ENCODE measurements at places on chromosomes 5 and 9.

DNA sequence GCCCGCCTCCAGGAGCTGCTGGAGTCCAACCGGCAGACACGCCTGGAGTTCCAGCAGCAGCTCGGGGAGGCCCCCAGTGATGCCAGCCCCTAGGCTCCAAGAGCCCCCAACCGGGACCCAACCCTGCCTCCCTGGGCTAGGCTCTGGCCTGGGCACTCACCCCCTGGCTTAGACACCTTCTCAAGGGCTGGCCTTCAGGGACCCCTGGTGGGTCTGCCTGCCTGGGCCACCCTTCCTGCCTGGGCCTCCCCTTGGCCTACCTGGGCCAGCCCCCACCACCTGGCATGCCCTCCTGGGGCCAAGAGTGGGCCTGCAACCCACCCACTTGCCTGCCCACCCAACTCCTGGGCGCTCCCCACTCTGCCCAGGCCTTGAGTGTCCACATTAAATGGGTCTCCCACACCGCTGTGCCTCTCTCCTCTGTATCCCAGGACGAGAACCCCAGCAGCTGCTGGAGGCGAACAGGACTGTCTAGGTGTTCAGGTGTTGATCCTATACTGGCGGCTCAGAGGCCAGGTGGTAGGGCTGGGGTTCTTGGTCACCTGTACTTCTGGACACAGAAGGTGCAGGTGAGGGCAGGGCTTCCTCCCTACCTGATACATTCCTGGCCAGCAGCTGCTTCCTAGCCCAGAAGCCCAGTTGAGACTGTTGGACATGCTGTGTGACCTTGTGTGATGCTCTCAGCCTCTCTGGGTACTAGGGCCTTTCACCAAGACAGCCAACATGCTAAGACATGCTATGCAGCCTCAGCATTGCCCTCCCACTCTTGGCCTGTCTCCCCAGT is 3.6 kb downstream of the BBLN start:
- DNase-seq: no peak

DNA sequence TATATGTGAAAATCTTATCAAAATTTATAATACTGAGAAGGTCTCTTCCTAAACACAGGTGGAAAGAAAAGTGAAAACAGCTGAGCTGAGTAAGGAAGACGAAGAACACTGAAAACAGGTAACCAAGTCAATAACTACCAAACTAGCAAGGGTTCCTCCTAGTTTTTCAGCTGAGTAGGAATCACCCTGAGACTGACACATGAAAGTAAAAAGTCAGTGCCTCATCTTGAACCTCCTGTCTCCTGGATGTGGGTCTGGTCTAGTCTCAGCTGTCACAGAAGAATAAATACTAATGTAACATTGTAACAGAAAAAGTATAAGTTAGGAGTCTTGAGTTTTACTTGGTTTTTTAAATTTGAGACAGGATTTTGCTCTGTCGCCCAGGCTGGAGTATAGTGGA is 121.0 kb downstream of the MEF2C start:
- DNase-seq: no peak

DNA sequence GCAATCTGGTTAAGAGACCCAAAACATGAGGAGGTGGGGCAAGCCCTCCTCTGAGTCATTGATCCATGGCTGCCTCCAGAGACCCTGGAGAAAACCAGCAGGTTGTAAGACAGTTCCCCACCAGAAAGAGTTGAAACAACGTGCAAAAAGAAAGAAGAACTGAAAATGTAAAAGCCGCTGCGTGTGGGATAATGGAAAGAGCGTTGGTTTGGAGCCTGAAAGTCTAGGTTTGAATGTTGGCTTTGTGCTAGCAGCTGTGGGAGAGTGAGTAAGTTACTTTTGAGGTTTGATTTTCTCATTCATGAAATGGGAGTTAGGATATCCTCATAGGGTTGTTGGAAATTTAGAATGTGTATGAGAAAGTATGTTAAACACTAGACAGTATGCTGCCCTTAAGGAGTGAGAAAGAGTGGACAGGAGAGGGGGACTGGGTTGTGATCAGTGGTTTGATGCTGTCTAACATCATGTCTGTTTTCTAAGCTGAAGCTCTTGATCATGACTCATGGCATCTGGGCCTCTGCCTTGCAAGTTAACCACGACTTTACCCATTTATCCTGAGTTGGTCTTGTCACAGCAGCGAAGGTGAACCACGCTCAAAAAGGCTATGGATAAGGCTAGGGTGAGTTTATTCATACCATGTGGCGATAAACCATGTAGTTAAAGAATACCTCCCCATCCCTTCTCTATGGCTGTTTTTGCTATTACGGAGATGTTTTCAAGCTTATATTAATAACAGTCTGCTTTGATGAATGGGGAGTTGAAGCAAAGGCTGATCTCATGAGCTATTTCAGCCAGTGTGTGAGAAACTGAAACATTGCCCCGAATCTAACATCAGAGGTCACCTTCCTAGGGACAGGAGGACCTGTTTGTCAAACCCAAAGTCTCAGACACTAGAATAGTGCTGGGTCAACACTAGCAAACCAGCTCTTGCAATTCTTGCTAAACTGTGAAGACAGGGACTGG is 41.3 kb downstream of the ZNF366 start:
- DNase-seq: peak; percentile 2

DNA sequence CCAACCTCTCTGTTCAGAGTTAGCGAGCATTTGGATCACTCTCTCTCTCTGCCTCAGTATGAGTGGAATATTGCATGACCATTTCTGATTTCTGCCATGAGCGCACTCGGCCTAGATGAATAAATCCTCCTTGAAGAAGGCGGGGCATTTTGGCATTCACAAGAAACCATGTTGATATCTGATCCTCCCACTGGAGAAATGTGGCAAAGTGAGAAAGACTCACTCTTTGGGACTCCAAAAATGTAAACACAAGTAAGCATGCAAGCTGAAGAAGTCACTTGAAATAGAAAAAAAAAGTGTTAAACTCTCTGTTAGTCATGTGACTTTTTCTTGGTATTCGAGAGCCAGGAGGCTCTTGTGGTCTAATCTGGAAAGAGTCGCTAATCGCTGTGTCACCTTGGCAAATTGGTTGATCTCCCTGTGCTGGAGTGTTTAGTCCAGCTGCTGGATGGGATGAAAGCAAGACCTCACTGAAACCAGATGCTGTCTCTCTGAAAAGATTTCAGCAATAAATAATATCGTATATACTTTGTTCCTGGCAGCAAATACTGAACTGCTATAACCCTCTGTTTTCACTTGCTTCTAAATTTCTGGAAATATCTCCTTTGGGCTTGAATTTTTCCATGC is 95.5 kb downstream of the GHR start:
- DNase-seq: no peak

DNA sequence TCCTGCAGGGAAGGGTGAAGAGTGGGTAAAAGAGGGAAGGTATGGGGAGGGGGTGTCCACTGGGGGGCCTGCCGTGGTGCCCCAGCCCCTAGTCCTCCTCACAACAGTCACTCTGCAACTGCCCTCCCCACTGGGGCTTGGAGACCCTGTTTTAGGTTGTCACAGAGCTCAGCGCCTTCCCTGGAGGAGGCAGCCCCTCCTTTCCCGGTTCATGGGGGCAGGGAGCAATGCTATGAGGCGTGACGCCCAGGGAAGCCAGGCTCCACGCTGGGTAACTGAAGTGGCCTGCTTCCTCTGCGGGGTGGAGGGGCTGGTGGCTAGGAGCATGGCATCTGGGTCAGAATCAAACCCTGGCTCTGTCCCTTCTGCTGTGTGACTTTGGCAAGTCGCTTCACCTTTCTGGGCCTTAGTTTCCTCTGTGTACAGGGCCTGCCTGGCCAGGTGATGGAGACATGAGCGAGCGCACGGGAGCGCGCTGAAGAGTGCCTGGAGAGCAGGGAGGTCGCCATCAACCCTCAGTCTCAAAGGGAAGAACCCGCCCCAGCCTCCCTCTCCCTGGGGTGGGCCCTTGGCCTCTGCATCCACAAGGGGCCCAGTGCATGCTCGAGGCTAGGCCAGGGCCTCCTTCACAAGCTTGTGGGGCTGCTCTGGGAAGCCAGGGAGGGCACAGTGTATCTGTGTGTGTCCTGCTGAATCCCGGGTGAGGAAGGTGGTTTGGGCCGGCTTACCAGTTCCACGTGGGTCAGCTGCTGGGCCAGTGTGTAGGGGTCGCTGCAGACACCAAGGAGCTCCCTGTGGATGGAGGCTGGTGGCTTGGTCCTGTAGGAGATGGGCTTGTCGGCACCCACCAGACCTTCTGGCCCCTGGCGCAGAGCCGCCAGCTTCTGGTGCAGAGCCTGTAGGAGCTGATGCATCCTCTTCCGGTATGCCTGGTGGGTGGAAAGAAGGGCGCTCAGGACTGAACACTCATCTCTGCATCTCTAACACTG is 56.4 kb upstream of the RNF130 start:
- DNase-seq: no peak

DNA sequence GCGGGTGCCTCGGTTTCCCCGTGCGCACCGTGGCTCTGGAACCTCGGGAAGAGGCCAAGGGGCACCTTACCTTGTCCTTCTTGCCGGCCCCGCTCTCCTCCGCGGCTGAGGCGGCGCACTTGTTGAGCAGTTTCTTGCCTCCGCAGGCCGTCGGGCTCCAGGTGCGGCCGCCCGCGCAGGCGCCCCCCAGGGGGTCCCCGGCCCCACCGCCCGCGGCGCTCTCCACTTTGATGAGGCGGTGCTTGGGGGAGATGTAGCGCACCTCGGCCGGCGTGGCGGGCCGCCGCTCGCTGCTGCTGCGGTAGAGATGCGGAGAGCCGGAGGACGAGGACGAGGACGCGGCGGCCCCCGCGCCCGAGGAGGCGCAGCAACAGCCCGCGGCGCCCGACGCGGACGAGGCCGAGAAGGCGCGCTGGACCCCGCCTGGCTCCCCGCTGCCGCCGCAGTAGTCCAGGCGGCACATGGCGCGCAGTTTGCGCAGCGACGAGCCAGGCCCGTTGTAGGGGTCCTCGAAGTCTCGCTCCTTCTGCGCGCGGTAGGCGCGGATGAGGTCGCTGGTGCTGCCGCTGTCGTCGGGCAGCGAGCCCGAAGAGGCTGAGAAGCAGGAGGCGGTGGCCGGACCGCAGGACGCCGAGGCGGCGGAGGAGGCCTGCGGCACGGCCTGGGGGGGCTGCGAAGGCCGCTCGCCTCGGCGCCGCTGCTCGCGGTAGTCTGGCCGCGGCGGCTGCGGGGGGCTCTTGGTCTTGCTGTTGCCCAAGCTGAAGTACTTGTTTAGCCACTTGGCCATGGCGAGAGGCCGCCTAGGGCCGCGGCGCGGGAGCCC is 957 bp downstream of the SHB start:
- no peak for DNase-seq

GRCh38 chr5:154784856-154785255 is 29.7 kb downstream of the LARP1 start:
- DNase-seq: no peak

DNA sequence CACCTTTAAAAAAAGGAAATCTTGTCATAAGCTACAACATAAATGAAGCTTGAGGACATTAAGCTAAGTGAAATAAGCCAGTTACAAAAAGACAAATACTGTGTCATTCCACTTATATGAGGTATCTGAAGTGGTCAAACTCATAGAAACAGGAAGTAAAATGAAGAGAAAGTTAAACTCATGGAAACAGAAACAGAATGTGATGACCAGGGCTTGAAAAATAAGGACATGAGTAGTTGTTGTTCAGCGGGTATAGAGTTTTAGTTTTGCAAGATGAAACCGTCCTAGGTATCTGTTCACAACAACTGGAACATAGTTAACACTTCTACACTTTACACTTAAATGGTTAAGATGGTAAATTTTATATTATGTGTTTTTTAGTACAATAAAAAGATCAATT is 47.8 kb upstream of the SLC1A3 start:
- DNase-seq: no peak
